ENCODE measurements at places on chromosomes 7 and 10.

DNA sequence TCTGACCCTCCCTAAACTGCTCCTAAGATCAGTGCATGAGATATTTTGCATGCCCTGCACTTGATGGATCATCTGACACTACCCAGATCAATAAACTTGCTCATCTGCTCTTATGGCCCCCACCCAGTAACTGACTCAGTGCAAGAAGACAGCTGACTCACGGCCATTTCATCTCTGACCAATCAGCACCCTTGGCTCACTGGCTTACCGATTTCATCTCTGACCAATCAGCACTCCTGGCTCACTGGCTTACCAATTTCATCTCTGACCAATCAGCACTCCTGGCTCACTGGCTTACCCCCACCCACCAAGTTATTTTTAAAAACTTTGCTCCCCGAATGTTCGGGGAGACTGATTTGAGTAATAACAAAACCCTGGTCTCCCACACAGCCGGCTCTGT is 37.2 kb upstream of the OPTN start:
- DNase-seq = no peak
- H3K27me3 ChIP-seq = peaks cover 31% of the 10 kb centered on the region
- H3K36me3 ChIP-seq = no peaks in the 10 kb centered on the region
- no peak overlapping the region for H3K27ac ChIP-seq
- H3K4me1 ChIP-seq = no peaks in the 10 kb centered on the region
- H3K4me3 ChIP-seq = no peak overlapping the region

GRCh38 chr7:139747662-139748372 is 30.0 kb downstream of the HIPK2 start:
- H3K27ac ChIP-seq = no peak overlapping the region
- no peaks in the 10 kb centered on the region for H3K36me3 ChIP-seq
- H3K4me1 ChIP-seq = peaks cover 15% of the 10 kb centered on the region
- DNase-seq = no peak
- no peak overlapping the region for H3K4me3 ChIP-seq

DNA sequence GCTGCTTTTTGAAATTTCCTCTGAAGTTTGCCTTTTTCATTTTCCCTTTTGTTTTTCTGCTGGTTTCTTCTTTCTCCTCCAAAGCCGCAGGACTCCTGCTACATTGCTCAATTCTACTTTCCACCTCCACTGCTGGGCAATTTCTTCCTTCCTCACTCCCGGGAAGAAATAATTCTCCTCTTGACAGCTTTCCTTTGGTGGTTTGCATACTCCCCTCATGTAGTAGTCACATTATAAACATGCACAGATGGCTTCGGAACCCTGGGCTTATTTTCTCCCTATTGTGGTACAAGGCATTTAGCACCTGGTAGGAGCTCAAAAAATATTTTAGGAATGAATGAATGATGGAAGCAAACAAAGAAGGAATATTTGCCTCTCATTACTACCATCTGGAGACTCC is 977.2 kb downstream of the LRMDA start:
- DNase-seq = no peak
- no peak overlapping the region for H3K27ac ChIP-seq
- H3K4me3 ChIP-seq = no peak overlapping the region
- H3K4me1 ChIP-seq = no peaks in the 10 kb centered on the region

- H3K36me3 ChIP-seq = peaks cover 7% of the 10 kb centered on the region
- no peak for DNase-seq
- H3K4me3 ChIP-seq = no peak overlapping the region
Measured at GRCh38 chr10:125799451-125800182, 23.4 kb downstream of the UROS start.

Measured in naive B cell (primary cell).